ENCODE measurements at places on chromosomes 13 and 19.
A peak's percentile ranks its signal among the peaks of the same experiment; 100 is the strongest.

- DNase-seq = peak; percentile 92
These were observed 21.5 kb downstream of the NFIC start for GRCh38 chr19:3387645-3388589.

DNA sequence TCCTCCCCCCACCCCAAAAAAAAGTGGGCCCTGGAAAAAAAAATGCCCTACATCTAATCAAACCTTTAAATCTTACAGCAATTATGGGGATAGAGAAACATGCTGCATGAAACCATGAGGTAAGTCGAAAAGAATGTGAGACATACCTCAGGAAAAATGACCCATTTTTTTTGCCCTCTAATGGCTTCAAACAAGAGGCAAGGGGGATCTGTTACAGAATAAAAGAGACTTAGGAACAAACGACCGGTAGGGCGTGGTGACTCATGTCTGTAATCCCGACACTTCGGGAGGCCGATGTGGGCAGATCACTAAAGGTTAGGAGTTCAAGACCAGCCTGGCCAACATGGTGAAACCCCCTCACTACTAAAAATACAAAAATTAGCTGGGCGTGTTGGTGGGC is 8.4 kb downstream of the RGL3 start:
- no peak for DNase-seq

DNA sequence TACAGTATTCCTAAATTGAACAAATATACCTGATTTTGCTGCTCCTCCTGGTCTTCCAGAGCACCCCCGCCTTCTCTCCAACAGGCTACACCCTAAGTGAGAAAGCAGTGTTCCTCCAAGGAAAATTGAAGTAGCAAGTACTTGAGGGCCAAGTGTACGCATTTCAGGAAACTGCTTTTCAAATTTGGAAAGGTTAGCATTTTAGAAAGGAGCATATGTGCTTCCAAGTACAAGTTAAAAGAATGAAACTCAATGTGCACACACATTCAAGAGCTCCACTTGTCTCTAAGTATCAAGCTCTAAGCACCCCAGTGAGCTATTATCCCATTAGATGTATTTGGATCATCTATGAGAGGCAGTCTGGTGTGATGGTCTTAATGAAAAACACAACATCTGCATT is 25.8 kb downstream of the LHFPL6 start:
- no peak for DNase-seq

GRCh38 chr19:12092065-12092867 is 27.7 kb downstream of the ZNF844 start:
- no peak for DNase-seq

GRCh38 chr13:51997641-51998330 is 13.5 kb downstream of the ATP7B start:
- no peak for DNase-seq

DNA sequence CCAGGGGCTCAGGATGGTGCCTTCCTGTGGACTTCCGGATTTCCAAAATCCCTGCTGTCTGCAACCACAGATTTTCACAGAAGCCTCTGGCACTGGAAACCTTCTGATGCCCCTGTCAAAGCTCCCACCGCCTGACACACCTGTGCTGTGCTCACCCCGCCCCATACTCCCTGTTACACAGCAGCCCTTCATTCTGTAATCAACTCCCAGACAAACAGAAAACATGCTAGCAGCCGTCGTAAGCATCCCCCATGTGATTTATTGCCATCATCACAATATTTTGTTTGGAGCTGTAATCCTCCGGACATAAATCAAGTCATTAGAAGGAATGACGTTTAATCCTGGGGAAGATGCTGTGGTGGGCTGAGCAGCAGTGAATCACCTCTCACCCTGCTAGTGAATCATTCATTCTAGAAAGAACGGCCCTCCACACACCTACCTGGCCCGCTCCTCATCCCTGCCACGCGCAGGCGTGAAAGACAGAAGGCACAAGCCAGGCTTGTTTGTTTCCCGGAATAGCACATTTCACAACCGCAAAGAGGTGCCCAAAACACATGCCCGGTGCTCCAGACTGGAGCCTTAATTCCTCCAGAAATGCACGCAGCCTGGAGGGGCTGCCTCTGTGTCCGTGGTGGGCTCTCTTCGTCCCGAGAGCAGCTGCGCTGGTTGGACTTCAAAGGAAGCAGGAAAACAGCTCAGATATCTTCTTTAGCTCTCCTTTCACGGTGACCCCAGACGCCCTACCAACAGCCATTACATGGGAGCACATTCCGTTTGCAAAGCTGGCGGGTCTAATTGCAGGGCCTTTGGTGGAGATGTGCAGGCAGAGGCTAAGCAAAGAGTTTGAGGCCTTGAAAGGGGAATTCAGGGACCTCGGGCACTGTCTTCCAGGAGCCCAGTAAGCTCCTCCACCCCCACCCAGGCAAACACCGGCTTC is 41.3 kb upstream of the KCTD15 start:
- no peak for DNase-seq

DNA sequence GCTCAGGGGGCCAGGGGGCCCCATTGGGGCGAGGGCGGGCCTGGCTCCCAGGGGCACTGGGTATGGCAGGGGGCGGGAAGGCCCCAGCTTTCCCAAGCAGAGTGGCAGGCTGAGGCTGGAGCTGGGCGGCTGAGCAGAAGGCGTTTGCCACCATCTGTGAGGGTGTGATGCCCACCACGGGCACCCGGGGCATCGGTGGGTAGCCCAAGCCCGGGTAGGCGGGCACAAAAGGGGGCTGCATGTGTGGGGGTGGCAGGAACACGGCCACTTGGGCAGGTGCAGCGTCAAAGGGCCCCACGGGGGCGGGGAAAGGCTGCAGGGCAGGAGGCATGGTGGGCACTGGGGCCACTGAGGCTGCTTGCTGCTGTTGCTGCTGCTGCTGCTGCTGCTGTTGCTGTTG is 22.8 kb downstream of the NUMBL start:
- no peak for DNase-seq
